ENCODE measurements at places on chromosomes 5 and 9.

DNA sequence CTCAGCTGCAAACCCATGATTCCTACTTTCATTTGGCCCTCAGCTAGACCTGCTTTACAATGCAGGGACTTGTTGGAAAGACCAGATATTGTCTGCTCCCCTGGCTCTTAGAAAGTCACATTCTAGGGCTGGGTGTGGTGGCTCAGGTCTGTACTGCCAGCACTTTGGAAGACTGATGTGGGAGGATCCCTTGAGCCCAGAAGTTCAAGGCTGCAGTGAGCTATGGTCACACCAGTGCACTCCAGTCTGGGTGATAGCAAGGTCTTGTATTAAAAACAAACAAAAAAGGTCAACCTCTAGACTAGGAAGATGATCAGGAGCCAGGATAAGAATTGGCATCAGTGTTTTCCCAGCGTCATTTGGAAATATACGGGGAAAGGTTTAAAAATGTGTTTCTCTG is 145.8 kb downstream of the PALM2AKAP2 start:
- no peak for DNase-seq

DNA sequence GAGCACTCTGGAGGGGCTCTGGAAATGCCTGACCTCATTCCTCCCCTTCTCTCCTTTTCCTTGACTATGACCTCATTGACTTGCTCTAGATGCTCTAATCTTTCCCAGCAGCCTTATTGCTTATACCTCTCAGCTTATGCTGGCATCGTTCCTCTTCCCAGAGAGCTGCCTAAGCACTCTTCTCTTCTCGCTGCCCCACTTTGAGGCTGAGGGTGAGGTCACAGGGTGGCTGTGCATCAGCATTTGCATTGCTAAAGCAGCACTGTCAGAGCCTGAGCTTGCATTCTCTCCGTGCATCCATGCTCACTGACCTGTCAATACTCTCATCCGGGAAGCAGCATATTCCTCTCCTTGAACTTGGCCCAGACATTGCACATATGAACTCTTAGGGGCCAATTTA is 96.4 kb upstream of the NTRK2 start:
- DNase-seq, result no peak

DNA sequence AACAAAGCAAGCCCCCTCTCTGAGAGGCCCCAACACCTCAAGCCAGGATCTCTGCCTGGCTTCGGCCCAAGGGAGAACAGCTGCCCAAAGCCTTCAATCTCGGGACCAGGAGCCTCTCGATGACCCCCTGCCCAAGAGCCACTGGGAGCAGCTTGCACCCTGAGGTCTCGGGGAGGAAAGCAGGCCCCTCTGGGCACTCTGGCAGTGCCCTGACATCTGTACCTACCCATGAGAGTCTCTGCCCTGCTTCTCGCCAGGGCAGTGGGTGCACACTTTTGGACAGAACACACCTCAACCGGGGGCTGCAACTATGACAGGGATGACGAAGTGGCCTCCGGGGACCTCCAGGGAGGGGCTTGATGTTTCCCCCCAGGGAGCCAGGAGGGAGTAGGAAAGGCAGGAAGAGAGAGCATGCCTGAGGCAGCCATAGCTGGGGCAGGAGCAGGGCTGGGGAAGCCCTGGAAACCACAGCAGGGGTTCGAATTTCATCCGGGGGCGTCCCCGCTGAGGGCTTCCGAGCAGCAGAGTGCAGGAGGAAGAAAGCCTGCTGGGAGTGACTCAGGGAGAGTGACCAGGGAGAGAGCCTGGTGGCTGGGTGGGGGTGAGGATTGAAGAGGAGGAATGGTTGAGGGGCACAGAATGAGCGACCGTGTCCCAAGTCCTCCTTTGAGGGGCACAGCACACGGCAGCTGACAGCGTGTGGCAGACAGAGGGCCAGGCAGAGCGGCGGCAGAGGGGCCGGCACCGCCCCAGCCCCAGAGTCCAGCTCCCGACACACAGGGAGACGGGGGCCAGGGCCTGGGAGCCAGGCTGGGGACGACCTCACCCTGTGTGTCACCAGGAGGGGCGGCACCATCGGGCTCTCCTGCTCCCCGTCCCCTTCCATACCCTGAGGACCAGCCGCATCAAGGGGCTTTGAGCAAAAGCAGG is 1.8 kb downstream of the LPCAT1 start:
- DNase-seq, result no peak

GRCh38 chr5:72234265-72234700 is 85.8 kb downstream of the MRPS27 start:
- DNase-seq, result no peak

All from renal pelvis (tissue), 12 donors.